Tibial nerve (tissue), 4 donors: ENCODE measurements at places on chromosomes 13 and 19.

DNA sequence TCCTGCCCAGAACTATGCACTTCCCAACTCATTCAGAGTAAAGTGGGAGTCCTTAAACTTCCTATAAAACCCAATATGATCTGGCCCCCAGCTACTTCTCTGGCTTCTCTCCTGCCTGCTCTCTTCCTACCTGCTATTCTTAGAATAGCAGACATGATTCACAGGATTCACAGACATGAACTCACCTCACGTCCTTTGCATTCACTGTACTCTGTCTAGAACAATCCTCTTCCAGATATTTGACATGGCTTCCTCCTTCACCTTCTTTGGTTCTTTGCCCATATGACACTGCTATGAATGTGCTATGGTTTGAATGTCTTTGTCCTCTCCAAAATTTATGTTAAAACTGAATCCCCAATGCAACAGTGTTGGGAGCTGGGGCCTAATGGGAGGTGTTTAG is 154.9 kb downstream of the UGGT2 start:
- no peak overlapping the region for H3K4me3 ChIP-seq
- H3K27ac ChIP-seq = no peak overlapping the region
- no peaks in the 10 kb centered on the region for H3K4me1 ChIP-seq
- H3K27me3 ChIP-seq = no peaks in the 10 kb centered on the region
- no peaks in the 10 kb centered on the region for H3K36me3 ChIP-seq

- H3K36me3 ChIP-seq = no peaks in the 10 kb centered on the region
- no peak overlapping the region for H3K4me3 ChIP-seq
- H3K4me1 ChIP-seq = no peaks in the 10 kb centered on the region
- no peak overlapping the region for H3K27ac ChIP-seq
- DNase-seq = no peak
- no peaks in the 10 kb centered on the region for H3K27me3 ChIP-seq
Measured at GRCh38 chr19:51002089-51002532, 707 bp upstream of the KLK8 start.

GRCh38 chr13:76958841-76959432 is 10.6 kb downstream of the ACOD1 start:
- H3K4me1 ChIP-seq = no peaks in the 10 kb centered on the region
- no peak overlapping the region for H3K4me3 ChIP-seq
- H3K36me3 ChIP-seq = no peaks in the 10 kb centered on the region
- DNase-seq = no peak
- no peak overlapping the region for H3K27ac ChIP-seq

DNA sequence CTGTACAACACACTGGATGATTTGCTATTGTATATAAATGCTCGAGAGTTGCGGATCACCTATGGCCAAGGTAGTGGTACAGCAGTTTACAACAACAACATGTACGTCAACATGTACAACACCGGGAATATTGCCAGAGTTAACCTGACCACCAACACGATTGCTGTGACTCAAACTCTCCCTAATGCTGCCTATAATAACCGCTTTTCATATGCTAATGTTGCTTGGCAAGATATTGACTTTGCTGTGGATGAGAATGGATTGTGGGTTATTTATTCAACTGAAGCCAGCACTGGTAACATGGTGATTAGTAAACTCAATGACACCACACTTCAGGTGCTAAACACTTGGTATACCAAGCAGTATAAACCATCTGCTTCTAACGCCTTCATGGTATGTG is 21.5 kb downstream of the OLFM4 start:
- no peak for DNase-seq
- H3K4me1 ChIP-seq = peaks cover 4% of the 10 kb centered on the region
- H3K4me3 ChIP-seq = no peak overlapping the region
- H3K36me3 ChIP-seq = no peaks in the 10 kb centered on the region

GRCh38 chr13:64510747-64511146 is 2719.4 kb downstream of the PCDH9 start:
- no peaks in the 10 kb centered on the region for H3K4me1 ChIP-seq
- no peak overlapping the region for H3K4me3 ChIP-seq
- no peak for DNase-seq
- no peaks in the 10 kb centered on the region for H3K27me3 ChIP-seq

- no peaks in the 10 kb centered on the region for H3K27me3 ChIP-seq
- no peak for DNase-seq
- no peaks in the 10 kb centered on the region for H3K36me3 ChIP-seq
- no peak overlapping the region for H3K27ac ChIP-seq
- no peak overlapping the region for H3K4me3 ChIP-seq
Measured at GRCh38 chr13:108409730-108410129, 140.2 kb downstream of the TNFSF13B start.

DNA sequence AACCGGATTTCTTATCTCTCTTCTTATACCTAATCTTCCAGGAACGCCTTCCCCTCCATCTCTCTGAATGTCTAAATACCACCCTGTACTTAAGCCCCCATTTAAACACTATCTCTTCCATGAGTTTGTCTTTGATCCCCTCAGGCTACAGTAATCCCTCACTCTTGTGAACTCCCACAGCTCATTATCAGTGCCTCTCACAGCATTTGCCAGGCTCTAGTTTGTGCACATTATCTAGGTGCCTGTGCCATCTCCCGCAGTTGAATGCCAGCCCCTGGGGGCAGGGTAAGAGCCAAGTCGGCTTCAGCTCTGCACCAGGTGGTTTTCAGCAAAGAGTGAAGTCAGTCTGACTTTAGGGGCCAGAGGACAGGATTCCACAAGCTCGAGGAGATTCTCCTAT is 71.4 kb downstream of the FREM2 start:
- DNase-seq = no peak
- no peak overlapping the region for H3K27ac ChIP-seq
- no peaks in the 10 kb centered on the region for H3K36me3 ChIP-seq
- no peak overlapping the region for H3K4me3 ChIP-seq

DNA sequence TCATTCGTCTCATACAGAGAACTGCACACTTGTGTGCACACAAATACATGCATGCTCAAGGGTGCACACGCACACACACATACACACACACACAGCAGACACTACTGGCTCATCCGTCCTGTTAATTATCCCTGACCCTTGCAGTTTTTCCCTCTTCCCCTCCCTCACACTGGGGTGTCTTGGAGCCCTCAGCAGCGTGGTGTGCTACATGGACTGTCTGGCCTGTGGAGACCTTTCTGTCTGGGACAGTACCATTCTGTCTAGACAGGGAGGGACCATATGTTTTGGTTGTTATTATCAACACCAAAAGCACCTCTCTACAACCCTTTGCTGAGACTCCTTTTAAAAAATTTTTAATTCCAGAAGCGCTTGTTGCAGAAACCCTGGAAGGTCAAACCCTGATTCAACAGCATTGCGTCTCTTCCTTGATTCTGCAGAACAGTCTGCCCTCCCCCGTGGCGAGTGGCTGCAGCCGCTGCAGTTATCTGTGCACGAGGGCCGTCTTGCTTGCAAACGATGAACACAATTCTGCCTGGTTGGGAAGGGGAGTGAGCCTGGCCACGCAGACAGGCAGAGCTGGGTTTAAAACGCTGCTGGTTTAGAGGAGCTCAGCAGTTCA is 374.0 kb downstream of the IRS2 start:
- H3K27ac ChIP-seq = no peak overlapping the region
- no peak for DNase-seq
- no peaks in the 10 kb centered on the region for H3K27me3 ChIP-seq
- H3K4me1 ChIP-seq = no peaks in the 10 kb centered on the region

GRCh38 chr19:19202707-19203011 is 555 bp downstream of the NR2C2AP start:
- DNase-seq = no peak
- H3K4me1 ChIP-seq = peaks cover 41% of the 10 kb centered on the region
- H3K4me3 ChIP-seq = peak overlapping the region; percentile 51
- peaks cover 8% of the 10 kb centered on the region for H3K27me3 ChIP-seq
- H3K36me3 ChIP-seq = no peaks in the 10 kb centered on the region

DNA sequence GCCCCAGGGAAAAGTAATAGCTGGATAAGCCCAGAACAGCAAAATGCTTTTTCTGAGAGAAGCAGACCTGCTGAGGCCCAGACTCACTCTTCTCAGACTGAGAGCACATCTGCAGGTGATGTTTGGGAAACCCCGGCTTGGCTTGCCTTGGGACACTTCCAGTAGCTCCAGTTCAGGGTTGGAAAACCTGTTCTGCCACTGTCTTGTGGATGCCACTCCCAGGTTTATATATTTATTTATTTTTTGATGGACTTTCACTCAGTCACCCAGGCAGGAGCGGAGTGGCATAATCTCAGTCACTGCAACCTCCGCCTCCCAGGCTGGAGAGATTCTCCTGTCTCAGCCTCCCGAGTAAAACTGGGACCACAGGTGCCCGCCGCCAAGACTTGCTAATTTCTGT is 8.0 kb upstream of the SMARCA4 start:
- no peak overlapping the region for H3K4me3 ChIP-seq
- no peaks in the 10 kb centered on the region for H3K4me1 ChIP-seq
- H3K27me3 ChIP-seq = no peaks in the 10 kb centered on the region
- DNase-seq = no peak
- H3K36me3 ChIP-seq = no peaks in the 10 kb centered on the region
- H3K27ac ChIP-seq = no peak overlapping the region

DNA sequence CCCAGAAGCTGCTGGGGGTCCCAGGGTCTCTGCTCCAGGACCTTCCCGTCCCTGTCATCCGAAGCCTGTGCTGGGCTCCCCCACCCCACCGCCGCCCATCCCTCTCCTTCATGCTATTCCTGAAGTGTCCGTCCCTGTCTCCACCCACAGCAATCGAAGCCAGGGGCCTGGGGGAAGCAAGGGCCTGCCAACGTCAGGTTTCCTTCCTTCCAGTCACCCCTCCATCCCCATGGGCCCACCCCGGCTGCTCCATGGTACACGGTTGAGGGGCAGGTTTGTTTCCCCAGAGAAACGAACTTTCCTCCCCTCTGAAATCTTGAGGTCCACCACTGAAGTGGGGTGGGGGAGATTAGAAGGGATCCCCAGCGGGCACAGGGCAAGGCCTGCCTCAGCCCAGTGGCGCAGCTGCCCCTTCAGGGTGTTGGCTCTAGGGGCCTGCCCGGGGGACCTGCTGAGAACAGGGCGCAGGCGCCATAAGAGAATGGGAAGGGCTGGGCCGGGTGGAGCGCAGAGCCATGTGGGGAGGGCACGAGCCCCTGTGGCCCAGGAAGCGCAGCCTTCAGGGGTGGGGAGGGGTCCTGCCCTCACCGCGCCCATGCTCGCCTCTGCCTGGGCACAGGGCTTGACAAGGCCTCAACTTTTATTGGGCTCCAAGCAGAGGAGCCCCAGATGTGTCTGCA is 16.1 kb downstream of the CEBPG start:
- no peaks in the 10 kb centered on the region for H3K4me1 ChIP-seq
- DNase-seq = no peak
- no peaks in the 10 kb centered on the region for H3K27me3 ChIP-seq
- H3K4me3 ChIP-seq = no peak overlapping the region

GRCh38 chr19:14718522-14719116 is 28.8 kb downstream of the ZNF333 start:
- no peaks in the 10 kb centered on the region for H3K27me3 ChIP-seq
- H3K4me3 ChIP-seq = no peak overlapping the region
- H3K4me1 ChIP-seq = no peaks in the 10 kb centered on the region
- H3K27ac ChIP-seq = no peak overlapping the region
- peaks cover 33% of the 10 kb centered on the region for H3K36me3 ChIP-seq
- DNase-seq = no peak

DNA sequence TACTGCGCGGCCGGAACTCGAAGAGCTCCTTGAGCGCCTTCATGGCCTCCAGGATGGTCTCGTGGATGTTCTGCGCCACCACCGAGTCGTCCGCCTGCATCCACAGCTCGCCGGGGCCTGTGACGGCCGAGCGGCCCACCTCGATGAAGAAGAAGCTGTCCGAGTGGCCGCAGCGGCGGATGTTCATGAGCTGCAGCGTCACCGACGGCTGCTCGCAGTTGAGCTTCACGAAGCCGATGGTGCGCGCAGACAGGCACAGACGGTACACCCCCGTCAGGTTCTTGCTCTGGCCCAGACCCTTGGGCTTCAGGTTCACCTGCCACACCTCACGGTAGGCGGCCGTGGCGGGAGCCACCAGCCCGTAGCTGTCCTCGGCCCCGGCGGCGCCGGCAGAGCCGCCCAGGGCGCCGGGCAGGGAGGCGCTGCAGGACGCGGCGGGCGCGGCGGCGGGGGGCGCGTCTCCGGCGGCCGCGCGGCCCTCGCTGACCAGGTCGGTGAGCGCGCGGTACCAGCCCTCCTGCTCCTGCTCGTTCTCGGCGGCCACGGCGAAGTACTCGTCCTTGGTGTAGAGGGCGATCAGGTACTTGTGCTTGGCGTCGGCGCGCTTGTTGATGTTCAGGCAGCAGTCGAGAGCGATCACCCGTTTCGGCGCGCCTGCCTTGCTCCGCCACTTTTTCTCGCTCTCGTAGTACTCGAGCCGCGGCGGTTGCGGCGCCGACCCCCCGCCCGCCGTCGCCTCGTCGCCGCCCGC is 1.1 kb downstream of the IRS2 start:
- peak overlapping the region; percentile 85 for H3K27ac ChIP-seq
- H3K4me3 ChIP-seq = peak overlapping the region; percentile 76
- H3K27me3 ChIP-seq = no peaks in the 10 kb centered on the region
- peaks cover 36% of the 10 kb centered on the region for H3K36me3 ChIP-seq
- no peak for DNase-seq

- no peaks in the 10 kb centered on the region for H3K36me3 ChIP-seq
- no peak overlapping the region for H3K4me3 ChIP-seq
- peaks cover 97% of the 10 kb centered on the region for H3K4me1 ChIP-seq
Measured at GRCh38 chr13:33179463-33179862, 106.1 kb downstream of the STARD13 start.

DNA sequence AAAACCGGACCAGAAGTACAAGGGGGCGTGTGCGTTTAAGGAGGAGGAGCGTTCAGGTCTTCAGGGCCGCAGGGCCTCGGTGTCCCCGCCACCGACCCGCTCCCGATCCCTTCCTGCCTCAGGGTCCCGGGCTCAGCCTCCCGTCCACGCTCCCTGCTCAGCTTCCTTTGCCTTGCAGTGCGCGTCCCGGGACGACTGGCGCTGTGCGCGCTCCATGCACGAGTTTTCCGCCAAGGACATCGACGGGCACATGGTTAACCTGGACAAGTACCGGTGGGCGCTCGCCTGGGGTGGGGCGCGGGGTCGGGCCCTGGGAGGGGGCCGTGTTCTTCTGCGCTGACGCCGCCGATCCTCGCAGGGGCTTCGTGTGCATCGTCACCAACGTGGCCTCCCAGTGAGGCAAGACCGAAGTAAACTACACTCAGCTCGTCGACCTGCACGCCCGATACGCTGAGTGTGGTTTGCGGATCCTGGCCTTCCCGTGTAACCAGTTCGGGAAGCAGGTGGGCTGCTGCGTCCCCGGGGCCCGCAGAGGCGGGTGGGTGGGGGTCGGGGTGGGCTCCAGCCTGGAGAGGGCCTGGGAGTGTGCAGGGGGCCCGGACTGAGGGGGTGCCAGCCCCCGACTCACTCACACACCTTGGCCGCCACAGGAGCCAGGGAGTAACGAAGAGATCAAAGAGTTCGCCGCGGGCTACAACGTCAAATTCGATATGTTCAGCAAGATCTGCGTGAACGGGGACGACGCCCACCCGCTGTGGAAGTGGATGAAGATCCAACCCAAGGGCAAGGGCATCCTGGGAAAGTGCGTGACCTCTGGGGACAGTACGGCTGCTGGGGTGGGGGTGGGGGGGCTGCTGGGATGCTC is 1.4 kb downstream of the GPX4 start:
- H3K4me1 ChIP-seq = no peaks in the 10 kb centered on the region
- peak overlapping the region; percentile 91 for H3K27ac ChIP-seq
- H3K4me3 ChIP-seq = peak overlapping the region; percentile 61

- no peak overlapping the region for H3K27ac ChIP-seq
- H3K4me3 ChIP-seq = no peak overlapping the region
- H3K4me1 ChIP-seq = no peaks in the 10 kb centered on the region
- DNase-seq = no peak
- H3K27me3 ChIP-seq = no peaks in the 10 kb centered on the region
Measured at GRCh38 chr13:93948162-93948922, 531.1 kb downstream of the DCT start.
